ENCODE measurements at places on chromosomes 13 and 19.

GRCh38 chr13:76953968-76954367, 5.7 kb downstream of the ACOD1 start:
- ATAC-seq = no peak

DNA sequence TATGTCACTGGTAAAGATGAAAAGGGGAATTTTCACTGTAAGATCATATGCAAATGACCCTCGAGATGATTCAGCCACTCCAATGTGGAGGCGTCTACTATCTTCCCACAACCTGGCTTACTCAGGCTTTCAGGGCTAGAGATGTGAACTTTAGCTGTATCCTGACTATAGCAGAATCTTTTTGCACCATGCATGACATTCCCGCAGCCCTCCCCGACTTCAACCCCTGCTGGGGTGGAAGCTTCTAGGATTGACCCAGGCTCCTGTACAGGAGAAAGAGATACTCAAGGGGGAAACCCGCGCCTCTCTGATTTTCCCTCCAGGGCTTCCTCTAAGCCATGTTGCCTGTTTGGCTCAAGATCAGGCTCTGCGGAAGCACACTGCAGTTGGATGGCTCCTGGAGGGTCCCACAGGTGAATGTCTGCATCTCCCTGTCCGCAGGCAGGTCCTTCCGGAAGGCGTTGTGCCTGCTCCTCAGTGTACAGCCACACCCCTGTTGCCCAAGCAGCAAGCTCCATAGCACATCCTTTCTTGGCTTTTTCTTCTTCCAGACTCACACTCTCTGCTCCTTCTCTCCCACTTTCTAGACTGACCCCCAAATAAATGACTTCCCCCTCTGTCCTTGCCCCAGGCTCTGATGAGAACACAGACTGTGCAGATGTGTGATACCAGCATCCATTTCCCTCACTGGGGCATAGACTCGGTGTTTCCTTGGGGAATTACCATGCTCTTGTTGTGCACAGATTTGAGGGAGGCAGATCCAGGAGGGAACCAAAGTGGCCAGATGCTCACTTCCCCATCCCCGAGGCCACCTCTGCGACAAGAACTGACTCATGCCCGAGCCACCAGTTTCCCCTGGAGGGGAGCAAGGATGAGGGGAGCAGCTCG, 29.1 kb upstream of the POP4 start:
- ATAC-seq = no peak

DNA sequence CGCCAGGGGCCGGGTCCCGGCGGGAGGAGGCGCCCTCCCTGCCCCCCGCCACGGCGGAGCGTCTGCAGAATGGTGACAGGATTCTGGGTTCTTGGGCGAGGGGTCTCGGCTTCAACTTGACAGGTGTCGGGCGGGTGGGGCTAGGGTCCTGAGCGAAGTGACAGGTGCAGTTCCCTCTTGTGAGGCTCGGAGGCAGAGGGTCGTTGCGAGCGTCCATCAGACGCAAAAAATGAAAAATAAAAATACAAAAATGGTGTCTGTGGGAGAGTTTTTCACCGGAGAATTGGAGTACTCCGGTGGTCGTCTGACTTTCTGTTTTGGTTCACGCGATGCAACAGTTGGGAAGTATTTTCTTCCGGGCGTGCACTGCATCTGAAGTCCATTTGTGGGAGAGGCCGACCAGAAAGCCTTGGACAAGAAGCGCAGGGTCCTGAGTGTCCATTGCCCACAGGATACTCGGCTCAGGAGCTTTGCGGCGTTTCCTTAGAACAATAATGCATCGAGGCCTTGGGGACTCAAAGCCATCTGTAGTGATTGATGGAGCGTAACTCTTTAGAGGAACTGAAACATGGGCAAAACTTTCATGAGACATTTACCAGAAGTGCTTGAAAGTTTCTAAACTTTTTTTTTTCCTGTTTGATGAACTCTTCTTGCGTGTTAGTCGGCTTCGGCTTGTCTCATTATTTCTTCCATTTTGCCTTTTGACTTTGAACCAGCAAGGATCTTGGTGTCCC, 759 bp downstream of the RB1 start:
- no peak for ATAC-seq

- ATAC-seq = no peak
Measured at GRCh38 chr13:101036546-101036945, 362.0 kb upstream of the TMTC4 start.

- ATAC-seq = no peak
Measured at GRCh38 chr19:10292789-10293636, 3.3 kb downstream of the ICAM5 start.

GRCh38 chr19:8641908-8642547, 11.6 kb downstream of the NFILZ start:
- ATAC-seq = no peak

DNA sequence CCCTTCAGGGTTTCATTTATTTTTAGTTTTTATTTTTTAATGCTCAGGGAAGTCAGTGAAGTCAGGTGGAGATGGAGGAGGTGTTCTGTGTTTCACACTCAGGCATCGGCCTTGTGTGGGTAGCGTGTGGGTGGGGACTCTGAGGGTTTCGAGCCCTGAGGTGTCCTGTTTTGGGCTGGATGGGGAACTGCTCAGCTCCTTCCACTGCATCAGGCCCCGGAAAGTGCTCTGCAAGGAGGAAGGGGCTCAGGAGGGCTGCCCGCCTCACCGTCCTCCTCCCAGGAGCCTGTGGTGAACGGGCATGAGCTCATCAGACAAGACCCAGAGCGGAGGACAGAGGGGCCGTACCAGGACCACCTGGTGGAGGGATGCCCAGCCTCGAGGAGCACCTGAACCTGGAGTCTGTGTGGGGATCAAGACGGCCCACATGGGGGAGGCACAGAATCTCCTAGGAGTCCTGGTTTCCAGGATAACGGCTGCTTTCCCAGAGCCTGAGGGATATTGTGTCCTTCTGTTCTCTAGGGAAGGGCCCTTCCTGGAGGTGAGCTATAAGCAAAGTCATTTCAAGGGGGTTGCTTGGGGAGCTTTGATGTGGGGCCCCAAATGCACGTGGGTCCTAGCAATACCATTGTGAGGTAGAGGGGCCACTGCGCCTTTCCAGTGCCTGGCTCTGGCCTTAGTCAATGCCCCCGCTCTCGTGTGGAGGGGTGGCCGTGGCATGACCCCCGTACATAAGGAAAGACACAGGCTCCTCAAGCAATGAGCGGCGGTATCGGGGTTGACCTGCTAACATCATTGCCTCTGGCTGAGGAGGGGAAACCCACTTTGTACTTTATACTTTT, 13.5 kb upstream of the GAS6 start:
- no peak for ATAC-seq

- no peak for ATAC-seq
Measured at GRCh38 chr13:98990701-98991100, 12.8 kb upstream of the DOCK9 start.

DNA sequence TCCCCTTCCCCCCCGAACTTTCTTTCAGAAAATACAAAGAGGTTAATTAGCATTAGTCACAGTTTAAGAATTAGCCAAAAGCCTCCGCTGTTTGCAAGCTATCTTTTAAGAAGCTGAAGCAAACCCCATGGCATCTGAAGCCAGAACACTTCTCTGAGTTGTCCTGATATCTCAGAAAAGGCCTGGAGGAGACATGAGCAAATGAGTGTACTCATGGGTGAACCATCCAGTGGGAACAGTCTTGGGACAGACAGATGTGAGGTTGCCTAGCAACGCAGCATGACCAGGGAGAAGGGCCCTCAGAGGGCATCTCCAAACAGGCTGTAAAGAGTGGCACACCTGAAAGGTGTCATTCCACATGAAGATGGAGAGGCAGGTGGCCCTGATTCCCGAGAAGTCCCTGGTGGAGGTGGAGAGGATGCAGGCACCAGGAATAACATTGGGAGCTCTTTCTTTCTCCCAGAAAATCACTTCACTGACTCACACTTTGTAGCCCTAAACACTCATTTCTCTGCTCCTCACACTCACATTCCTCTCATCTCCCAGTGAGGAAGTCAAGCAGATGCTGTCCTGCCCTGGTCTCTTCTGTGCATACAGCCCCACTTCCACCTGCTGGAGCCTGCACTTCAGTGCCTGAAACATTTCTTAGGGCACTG, 87.0 kb upstream of the TSHZ3 start:
- no peak for ATAC-seq

Data from gastroesophageal sphincter (tissue), 4 donors.